Right hindlimb (tissue), 1 donor: ENCODE measurements at places on chromosomes 5 and 9.

DNA sequence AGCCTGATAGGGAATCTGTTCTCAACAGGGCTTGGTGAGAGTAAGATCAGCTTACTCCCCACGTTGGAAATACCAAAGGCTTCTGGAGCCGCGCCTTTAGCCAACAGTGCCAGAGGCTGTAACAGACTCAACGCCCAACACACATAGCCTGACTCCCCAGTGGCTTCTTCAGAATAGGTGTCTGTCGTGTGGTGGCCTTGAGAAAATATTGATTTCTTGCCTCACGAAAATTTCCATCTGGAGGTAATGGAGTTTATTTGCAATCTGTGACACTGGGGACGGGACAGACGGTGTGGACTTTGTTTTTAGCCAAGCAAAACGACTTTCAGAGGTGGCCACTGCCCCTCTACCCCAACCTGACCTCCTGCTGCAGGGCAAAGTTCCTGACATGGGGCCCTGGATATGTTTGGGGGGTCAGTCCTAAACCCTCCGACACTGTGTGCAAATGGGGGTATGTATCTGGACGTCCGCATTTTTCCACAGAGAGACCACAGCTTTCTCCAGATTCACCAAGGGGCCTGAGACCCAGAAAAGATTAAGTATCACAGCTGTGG is 189.3 kb downstream of the CDK5RAP2 start:
- no peak for DNase-seq

- DNase-seq: no peak
Observed at GRCh38 chr5:82635561-82636288, 357.6 kb upstream of the RPS23 start.

DNA sequence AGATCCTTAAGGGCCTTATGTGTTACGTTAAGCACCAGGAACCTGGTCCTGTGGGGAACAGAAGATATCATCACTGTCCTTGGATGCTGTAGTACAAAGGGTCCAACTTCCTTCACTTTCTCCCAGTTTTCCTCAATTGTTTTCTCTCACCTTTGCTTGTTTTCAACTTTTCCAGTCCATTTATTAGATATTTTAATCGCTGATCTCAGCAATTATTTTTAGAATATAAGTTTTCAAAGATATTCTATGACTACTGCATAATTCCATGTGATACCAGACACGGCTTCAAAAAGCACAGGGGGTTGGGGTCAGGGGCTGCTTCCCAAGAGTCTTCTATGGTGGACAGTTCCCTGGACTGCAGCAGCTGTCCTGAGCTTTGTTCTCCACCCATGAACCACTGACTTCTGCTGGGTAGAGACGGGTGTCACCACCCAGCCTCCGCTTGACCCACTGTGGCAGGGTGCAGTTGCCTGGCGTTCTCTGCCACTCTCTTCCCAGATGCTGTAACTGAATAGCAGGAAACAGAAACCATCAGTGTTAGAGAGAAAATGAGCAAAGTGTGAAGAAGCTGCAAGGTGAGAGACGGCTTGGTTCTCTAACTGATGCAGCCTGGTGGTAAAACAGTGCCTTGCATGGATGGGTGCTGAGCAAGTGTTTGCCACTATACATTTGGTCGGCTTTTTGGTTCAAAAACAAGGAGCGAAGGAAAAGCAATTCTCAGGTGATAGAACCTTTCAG is 383.0 kb downstream of the RAB3C start:
- no peak for DNase-seq

DNA sequence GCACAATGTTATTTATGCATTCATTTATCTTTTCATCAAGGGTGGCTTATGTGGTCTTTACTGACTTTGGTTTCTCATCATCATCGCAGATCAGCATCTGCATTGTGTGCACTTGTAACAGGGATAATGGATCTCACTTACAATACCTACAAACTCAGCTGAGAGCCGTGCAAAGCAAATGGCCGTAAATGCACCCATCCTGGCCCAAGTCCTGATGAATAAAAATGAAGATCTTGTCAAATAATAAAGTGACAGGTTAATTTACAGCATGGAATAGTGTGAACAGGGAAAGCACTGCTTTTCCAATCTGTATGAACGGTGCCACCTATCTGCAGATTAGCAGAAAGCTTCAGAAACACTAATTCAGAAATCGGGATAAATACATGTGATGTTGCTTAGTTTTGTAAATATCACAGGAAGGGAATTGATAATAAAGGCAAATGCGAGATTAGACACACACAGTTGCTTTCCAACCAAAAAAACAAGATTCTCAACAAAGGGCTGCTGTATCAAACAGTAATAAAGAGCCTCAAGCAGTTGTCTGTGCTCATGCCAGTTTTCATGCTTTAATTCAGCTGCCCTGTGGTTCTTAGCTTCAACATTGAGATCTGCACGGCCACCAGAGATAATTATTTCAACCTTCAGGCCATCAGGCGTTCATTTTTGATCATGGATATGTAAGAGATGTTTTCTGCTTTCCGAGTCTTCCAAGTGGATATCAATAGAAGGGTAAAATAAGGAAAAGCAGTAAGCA is 153.4 kb upstream of the POU5F2 start:
- no peak for DNase-seq

- DNase-seq: no peak
Observed at GRCh38 chr5:72815580-72816283, 729 bp upstream of the TNPO1 start.

GRCh38 chr9:76458903-76459693 is at the start of gene GCNT1:
GCNT1 (plus strand) TSS chr9:76459182; CDS start chr9:76502382, 43,200 bp downstream.
- DNase-seq: peak; percentile 89

DNA sequence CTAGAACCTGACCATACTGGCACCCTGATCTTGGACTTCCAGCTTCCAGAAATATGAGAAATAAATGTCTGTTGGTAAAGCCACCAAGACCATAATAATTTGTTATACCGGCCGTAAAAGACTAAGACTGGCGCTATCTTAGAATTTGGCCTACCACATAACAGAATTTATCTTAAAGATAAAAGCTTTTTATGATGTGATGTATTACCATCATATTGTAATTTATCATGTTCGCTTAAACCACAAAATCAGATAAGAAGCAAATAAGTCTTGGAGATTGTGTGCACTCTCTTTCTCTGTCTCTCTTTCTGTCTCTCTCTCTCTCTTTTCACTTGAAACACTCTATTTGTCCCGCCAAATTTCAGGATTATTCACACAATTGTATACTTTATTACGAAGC is 35.6 kb downstream of the FST start:
- DNase-seq: no peak
